ENCODE measurements at places on chromosomes 11 and 22.

- no peak for DNase-seq
Observed at GRCh38 chr11:94635072-94635471, 67.9 kb downstream of the PIWIL4 start.

DNA sequence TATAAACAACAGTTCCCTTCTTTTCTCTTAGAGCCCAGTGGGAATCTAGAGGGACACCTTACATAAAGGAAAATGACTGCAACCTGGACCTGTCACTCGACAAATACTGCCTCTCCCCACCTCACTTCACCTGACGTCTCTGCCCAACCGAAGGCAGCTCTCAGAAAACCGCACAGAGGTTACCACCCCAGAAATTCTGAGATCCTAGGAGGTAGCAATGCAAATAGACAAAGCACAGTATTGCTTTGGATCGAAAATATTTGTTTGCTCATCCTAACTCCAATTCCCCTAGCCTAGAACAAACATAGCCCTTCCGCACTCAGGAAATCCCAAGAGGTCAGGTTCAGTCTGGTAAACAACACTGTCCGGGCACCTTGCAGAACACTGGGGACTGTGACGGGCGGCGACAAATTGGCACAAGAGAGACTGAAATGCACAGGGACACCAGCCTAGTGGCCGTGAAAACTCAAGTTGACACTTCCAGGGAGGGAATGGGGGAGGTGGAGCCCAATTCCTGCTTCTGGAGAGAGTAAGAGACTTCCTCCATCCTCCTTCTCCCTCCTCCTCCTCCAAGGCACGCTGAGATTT lies 420 bp upstream of the TRIM44 start:
- DNase-seq, result peak; percentile 89

DNA sequence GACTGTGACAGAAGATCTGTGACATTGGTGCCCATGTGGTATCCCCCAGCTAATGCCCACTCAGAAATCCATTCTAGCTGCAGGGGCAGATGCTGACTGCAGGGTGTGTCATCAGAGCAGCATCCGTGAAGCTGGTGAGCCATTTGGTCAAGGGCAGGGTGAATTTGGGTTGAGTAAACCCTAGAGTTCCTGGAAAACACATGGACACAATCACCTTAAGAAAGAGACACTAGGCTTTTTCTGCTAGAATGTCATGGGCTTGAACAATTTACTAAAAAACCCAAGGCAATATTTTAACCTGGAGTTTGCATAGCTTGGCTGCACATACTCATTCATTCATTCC lies 100.0 kb downstream of the ADAMTS15 start:
- no peak for DNase-seq

- DNase-seq, result no peak
Observed at GRCh38 chr11:103961010-103961409, 75.4 kb upstream of the DDI1 start.

All from NCI-H69 (cell line).